ENCODE measurements at places on chromosomes 7 and 10.

DNA sequence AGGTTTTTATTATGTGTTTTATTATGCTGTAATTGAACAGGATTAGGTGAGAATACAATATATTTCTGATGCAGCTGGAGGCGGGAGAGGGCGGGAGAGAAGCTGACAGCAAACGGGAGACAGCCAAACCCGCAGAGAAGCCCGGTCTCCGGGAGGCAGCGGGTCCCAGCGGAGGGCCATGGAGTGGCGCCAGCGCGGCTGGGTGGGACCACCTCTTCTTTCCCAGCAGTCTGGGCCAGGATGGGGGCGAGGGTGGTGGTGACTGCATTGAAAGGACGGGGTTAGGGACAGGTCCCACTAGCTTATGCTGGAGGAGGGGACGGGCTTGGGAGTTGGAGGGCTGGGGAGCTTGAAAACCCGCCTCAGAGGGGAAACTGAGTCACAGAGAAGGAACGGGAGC lies 14.5 kb upstream of the KAZALD1 start:
- DNase-seq, result no peak

DNA sequence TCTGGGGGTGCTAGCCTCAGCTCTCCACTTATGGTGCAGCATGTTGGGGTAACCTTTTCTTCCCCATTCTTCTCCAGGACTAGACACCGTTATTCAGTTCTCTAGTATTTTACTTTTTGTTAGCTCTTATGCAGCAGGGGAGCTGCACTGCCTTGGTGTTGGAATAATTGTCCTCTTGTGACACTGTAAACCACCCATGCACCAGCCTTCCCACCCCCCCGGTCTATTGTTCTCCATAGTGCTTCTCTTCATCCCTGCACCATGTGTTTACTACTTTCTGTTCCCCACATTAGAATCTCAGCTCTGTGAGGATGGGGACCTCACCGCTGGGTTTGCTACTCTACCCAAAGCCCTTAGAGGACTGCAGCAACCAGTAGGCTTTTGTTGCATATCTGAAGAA lies 230.7 kb downstream of the RPS24 start:
- no peak for DNase-seq

- no peak for DNase-seq
These were observed 82.2 kb downstream of the HIPK2 start for GRCh38 chr7:139695588-139695987.

GRCh38 chr7:33248671-33249070 lies 119.3 kb downstream of the BBS9 start:
- no peak for DNase-seq

DNA sequence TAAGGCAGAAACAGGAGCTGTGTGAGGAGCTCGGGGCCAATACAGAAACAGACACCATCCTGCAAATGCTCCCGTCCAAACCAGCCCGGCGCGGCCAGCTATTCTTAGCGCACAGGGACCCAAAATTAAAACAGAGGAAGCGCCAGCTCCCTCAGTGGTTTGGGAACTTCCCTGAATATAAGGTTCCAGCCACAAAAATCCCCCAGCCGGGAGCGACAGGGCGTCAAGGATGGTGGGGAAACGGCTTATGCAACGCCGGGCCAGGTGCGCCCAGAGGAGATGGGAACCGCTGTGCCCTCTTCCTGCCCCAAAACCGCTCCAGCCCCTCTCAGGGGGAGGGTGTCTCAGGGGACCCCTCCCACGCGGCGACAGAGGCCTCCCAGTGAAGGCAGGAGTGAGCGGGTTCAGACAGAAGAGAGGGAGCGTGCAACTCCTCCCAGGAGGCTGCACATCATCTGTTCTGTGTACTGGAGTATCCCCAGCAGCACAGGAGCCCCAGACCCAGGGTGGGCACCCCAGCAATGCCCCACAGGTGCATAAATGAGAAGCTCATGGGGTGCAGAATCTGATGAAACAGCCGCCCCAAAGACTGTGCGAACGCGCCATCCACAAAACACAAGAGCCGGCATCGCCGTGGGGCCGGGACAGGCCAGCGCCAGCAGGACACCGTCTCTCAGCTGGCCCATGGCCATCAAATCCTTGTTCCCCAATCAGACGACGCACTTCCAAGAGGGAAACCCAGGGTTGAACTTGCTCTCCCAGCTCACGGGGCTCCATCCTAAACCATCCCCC lies 73.9 kb upstream of the PDGFA start:
- DNase-seq, result no peak

- DNase-seq, result no peak
These were observed 539.2 kb downstream of the TNS3 start for GRCh38 chr7:47042669-47043068.

- DNase-seq, result no peak
These were observed 359.7 kb upstream of the ZNF32 start for GRCh38 chr10:44008270-44008916.

DNA sequence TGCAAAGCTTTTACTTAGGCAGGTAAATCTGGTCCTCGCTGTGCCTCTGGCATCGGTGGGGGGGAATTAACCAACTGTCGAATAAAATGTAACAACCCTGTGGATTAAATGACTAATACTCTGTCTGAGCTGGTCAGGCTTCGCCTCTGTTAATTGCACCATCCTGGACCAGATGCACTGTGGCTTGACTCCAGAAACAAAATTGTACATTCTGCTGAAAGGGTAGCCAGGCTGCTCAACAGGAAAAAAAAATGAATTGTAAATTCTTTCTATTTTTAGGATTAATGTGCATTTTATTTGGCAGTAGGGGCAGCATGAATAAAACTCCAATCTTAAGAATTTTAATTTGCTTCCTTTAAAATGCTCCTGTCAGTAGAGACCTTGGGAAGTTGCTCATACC lies 389.4 kb downstream of the SORCS1 start:
- DNase-seq, result no peak

GRCh38 chr7:157584420-157584819 lies 247.6 kb downstream of the DNAJB6 start:
- DNase-seq, result no peak

DNA sequence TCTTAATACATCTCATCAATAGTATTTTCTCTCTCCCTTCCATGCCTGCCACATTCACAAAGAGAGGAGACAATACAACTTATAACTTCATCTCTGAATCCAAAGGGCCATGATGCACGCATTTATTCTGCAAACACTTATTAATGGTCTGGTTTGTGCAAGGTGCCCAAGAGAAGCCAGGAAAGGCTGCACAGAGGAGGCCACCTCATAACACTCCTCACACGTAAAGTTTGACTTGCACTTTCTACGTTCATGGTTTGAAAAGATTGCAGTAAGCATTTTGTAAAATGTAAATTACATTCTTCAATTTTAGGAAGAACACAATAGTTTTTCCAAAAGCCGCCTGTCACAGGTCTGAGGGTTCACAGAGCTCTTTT lies 1.2 kb upstream of the PALS2 start:
- DNase-seq, result no peak

DNA sequence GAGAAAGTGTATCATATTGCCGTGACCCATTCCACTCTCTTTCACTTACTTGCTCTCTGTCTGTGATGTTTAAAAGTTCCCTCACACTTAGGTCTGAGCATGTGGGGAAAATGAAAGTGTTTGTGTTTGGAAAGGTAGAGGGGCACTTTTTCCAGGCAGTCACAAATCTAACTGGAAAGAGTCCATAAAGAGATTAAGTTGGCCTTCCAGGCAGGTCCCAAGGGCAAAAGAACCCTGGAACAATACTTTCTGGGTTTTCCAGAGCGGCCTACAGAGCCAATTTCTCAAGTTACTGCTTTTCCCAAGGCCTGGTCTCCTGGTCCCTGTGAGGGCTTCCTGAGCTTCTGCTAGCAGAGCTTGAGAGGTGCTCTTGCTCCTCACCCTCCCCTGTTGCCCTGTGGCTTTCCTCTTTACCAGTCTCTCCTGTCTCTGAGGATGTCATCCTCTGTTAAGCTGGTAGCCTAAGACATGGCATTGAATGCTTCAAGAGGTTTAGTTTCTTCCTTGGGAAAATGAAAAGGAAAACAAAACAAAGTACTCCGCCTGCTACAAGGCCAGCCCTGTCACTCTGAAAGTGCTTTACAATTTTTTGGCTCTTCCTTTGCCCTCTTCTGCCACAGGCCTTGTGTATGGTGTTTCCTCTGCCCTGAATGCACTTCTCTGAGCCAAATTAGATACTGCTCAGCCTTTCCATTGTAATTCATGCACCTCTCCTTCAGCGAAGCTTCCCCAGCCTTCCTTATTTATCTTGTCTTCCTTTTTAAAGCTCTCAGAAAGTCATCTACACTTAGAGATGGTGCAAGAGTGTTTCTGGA lies 20.1 kb downstream of the TES start:
- DNase-seq, result no peak

DNA sequence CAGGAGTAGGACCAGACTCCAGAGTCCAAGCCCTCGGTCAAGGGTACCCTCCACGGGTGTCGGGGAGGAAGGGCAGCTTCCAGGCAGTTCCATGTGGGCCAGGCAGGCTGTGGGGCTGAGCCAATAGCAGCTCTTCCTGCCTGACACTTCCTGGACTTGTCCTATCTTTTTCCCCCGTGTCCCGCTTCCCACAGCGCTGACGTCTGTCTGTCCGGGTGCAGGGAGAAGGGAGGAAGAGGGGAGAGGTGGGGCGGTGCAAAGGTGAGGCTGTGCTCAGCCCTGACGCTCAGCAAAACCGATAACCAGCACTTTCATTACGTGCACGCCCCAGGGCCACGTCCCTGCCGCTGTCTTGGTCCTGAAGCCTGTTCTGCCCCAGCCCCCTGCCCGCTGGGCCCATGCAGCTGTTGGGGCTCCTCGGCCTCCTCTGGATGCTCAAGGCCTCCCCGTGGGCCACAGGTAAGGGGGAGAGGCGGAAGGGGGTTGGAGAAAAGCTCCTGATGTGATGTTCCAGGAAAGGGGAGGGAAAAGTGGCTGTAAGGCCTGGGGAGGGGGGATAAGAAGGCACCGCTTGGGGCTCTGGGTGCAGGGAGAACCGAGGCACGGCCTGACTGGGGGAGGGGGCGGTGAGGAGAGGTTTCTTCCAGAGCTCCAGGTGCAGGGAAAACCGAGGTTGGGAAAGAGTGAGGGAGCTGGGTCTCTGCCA lies at the start of gene MUC3A:
TSS of gene MUC3A (plus strand) at position 308 of the 706 bp plus-strand sequence. CDS start at position 399, 91 bp downstream.
- DNase-seq, result no peak

DNA sequence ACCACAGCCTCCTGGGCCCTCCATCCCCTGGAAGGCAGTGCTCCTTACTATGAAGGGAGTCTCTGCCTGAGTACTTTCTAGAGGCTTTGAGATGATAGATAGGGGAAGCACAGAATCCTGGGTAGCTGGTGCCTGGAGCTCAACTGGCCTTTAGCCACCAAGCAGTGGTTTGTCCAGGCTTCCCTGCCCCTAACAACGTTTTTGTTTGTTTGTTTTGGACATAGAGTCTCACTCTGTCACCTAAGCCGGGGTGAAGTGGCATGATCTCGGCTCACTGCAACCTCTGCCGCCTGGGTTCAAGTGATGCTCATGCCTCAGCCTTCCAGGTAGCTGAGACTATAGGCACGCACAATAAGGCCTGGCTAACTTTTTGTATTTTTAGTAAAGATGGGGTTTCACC lies 289.4 kb downstream of the PLXNA4 start:
- DNase-seq, result no peak

DNA sequence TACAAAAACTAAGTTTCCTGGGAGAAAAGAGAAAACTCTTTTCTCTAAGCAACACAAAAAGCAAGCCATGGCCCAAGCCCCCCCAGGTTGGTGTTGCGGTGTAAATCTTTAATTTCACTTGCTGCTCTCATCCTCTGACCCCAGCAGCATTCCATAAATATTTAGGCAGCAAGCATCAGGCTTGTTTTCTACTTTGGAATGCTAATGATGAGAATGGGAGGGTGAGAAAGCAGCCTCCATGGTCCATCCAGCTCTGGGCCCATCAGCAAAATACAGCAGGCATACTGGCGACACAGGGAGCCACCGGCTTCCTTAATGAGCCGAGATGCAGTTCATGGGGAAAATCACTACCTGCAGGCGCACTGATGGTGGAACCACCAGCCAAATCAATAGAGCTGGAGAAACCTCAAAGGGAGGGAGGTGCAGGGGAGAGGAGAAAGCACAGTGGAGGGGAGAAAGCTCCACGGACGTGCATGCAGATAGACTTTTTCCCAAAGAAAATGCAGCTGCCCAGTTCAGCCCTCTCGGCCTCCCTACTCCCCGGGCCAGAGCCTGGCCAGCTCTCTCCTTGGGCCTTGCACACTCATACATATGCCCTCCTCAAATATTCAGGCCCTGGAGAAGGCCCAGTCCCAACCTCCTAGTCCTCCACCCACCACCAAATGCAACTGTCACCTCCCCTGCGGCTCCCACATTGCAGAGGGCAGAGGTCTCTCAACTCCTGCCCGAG lies 131.9 kb downstream of the GRID1 start:
- DNase-seq, result no peak

DNA sequence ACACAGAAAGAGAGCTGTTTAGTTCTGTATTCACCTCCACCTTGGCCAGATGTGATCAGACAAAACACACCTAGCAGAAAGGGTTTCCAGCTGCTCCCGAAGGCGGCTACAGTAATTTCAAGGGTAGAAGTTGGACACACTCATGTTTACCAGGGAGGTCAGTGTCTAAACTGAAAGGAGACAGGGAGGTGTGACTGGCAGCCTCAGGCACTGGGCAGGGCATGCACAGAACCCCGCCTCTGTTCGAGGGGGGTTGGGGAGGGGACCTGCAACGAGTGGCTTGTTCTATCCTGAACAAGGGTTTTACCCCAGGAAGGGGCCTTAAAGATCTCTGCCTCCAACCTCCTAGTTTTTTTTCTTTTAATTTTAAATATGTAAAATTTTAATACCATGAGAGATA lies 49.6 kb downstream of the BPGM start:
- no peak for DNase-seq

GRCh38 chr10:132828681-132829080 lies 42.7 kb upstream of the NKX6-2 start:
- DNase-seq, result peak; percentile 2

- DNase-seq, result no peak
These were observed 109.8 kb downstream of the HPSE2 start for GRCh38 chr10:99125879-99126278.

DNA sequence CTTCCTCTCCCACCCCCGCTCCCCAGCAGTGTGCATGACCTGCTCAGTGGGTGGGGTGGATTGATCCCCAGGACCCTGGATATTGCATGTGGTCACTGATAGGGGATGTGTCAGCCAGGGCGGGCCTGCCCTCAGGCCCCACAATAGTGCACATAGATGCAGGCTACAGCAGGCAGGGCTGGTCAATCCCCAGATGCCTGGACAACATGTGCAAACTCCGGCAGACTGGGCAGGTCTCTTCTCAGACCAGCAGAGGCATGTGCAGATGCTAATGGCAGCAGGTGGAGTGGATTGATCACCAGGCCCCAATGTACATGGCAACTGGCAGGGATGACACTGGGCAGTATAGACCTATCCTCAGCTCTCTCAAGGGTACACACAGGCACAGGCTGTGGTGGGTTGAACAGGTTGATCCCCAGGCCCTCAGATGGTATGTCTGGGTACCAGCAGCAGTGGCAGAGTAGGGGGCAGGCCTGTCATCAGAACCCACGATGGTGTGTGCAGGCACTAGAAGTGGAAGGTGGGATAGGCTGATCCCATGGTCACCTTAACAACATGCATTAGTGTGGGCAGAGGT lies 98.6 kb downstream of the LANCL2 start:
- no peak for DNase-seq
